ENCODE measurements at places on chromosomes 1 and 21.

- DNase-seq = no peak
Observed at GRCh38 chr1:230128569-230129285, 61.7 kb downstream of the GALNT2 start.

DNA sequence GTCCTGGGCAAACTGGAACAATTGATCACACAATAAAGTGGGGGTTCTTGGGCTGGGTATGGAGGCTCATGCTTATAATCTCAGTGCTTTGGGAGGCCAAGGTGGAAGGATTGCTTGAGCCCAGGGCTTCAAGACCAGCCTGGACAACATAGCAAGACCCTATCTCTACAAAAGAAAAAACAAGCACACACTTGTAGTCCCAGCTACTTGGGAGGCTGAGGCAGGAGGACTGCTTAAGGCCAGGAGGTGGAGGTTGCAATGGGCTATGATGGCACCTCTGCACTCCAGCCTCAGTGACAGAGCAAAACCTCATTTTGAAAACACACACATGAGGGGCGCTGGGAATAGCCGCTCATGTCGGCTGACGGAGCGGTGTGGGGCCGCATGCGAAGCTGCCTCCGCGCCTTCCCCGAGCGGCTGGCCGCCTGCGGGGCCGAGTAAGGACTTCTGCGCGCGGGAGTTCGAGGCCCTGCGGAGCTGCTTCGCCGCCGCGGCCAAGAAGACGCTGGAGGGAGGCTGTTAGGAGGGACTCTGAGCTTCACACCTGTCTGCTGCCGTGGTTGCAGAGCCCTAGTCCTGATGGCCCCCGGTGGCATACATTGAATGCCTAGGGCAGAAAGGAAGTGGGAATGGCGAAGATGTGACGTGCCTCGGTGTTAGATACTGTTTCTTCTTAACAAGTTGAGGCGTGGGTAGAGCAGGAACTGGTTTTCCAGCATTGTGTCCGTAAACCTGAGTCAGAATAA, 59.5 kb downstream of the ACBD3 start:
- DNase-seq = no peak

DNA sequence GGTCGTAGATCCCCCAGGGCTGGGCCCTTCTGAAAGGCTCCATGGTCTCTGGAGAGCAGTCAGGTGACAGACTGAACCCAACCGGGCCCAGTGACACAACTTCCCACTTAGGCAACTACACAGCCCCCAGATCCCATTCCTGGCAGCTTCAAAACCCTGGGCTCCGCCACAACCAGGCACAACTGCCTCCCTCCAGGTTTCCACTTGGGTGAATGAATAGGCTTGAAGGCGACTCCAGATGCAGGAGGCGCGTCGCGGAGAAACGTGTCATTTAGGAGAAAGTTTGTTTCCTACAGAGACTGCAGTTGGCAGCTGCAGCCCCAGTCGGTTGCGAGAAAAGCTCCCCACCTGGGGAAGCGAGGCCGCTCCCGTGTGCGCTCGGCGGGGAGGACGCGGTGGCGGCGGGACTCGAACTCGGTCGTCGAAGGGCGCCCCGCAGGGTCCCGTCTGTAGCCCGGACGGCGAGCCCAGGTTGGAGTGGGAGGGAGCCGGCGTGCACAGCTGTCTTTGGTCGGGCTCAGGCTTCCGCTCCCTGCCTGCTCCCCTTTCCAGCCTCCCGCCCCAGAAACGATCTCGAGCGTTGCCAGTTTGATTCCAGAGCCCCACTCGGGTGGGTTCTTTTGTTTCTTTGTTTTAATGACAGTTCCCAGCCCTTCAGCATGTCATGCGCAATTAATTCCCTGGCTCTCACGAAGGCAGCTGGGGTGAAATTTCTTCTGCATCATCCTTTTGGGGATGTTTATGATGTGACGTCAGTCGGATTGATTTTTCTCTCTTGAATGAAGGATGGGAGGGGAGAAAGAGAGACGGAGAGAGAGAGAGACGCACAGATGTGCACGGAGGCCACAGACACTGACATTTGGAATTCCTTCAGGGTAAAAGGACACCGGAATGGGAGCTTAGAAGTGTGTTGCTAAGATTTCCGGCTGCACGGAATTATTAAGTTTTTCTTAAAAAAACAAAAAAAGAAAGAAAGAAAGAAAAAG, 862 bp upstream of the SGIP1 start:
- DNase-seq = no peak

DNA sequence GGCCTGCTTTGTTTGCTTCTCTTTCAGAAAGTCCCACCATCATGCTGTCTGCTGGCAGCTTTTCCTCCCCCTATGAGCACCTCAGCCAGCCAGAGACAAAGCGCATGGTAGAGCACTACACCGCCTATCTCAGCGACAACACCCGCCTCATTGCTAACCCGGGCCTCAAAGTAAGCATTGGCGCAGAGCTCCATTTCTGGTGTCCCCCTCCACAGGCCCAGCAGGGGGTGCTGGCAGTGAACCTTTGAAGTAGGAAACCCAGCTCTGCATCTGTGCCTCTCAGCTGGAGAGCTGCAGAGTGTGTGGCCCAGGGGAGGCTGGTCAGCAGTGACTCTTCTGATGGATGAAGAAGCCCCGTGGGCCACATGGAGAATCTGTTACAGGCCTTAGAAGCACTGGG, 81.2 kb upstream of the RAVER2 start:
- no peak for DNase-seq

DNA sequence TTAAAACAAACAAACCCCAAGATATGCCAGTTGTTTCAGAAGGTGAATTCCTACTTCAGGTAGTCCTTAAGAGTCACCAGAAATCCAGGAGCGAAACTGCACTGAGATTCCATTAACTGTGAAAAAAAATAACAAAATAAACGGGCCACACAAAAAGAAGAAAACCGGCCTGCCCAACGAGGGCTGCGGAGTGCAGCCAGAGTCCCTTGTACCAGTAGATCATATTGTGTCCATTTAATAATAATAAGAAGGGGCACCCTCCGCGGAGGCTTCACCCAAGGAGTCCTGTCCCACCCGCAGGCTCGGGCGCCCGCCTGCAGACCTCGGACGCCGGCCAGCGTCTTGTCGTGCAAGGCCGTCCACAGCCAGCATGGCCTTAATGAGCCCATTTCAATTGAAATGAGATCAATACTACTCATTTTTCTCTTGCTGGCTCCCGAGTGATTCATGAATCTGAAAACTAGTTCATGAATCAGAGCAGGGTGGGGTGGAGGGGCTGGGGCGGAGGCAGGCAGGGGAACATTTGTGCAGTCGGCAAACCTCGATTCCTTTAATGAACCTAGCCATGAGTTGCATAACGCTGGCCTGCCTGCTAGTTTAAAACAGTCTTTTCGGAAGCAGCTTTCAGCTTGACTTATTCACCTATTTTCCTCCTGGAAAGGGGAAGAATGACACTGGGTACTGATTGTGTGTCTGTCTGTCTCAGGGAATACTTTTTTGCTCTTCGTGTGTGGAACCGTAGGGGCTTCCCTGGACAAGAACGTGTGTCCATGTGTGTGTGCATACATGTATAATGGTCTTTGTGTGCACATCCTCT, 113.1 kb upstream of the IRF2BP2 start:
- peak; percentile 64 for DNase-seq

GRCh38 chr1:203116091-203116820, 11.3 kb upstream of the ADORA1 start:
- no peak for DNase-seq

GRCh38 chr21:43283136-43283924, 114.5 kb downstream of the CRYAA start:
- no peak for DNase-seq

DNA sequence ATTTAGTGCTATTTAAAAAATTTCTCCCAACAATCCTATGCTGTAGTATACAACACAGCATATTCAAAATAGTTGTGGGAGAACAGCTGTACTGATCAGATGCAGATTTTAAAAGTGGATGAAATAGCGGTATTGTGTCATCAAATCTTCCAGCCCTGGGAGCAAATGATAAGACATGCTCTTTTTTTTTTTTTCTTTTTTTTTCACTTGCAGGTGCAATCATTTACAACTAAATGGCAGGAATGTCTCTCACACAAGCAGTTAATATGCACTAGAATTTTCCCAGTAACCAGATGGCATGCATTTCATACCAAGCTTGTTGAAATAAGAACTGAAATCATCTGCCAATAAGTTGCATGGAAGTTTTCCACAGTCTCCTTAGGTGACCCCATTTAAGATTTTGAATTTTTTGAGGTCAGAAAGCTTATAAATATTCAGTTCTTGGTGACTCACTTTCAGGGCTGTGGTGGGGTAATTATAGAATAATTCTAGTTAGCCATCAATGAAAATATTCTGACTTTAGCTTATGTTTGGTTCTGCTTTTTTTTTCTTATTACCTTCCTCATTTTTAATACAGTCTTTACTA, 623.9 kb upstream of the NR5A2 start:
- DNase-seq = no peak

GRCh38 chr21:36858320-36858957, 108.0 kb downstream of the HLCS start:
- no peak for DNase-seq

- DNase-seq = no peak
Observed at GRCh38 chr1:18109756-18110597, 2.4 kb downstream of the IGSF21 start.

DNA sequence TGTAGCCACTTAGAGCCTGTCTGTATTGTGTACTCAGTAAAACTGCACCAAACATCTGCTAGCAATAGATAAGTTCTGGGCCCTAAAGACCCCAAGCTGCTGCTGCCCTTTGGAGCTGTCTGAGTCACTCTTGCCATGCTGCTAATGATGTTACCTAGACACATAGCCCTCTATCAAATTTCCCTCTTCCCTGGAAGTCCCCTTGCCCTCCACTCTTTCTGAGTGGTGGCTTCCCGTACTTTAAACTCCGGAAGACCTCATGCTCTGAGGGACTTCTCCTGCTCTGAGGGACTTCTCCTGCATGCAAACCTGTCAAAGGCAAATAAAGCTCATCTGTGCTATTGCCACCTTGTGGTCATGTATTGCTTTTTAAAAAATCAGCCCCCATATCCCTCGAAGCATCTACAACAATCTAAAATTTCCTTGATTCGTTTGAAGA, 34.0 kb downstream of the FH start:
- DNase-seq = no peak

GRCh38 chr1:59879574-59879973, 47.0 kb downstream of the CYP2J2 start:
- peak; percentile 20 for DNase-seq

DNA sequence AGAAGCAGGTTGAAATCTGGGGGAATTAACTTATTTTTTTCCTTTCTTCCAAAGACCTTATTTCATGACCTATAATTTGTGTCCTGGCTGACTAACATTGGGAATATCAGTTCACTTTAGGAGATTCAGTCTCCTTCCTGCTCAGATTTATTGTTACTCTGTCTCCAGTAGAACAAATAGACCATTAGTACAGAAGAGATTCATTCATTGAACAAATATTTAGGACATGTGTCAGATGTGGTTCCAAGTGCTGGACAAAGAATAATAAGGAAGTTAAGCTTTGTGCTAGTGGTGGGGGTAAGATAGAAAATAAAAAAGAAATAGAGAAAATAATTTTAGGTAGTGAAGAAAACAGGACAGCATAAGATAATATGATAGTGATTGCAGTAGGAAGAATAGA, 20.3 kb downstream of the ZMYM4 start:
- no peak for DNase-seq

GRCh38 chr1:244196571-244197285, 145.6 kb downstream of the ZBTB18 start:
- DNase-seq = no peak

DNA sequence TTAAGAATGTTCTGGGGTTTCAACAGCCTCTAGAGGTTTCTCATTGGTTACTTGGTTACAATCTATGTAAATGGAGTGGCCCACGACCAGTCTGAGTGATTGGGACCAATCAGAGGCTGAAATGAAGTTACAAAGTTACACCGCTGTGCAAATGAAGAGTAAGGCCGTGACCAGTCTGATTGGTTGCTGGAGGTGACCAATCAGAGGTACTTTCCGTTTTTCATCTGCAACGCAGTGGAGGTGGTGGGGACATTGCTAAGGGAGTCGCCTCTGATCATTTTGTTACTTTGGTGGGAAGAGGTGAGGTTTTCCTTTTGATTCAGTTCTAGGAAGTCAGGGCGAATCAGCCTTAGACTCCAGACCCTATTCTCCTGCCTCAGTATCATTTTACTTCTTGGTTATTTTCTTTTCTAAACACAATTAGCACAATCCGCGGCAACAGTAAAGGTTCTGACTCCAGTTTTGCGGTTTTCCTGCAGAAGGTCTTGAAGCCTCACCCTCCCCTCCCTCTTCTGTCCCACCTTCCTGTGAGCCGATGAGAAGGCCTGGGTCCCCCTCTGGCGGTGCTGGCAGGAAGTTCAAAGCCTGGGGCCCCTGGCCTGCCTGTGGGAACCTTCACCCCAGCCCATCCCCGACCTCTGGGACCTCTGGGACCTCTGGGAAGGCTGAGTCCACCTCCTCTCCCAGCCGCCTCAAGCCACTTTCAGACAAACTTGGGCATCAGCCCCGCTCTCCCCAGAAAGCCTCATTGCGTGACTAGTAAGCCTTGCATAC, 38.7 kb upstream of the TTC34 start:
- peak; percentile 73 for DNase-seq

DNA sequence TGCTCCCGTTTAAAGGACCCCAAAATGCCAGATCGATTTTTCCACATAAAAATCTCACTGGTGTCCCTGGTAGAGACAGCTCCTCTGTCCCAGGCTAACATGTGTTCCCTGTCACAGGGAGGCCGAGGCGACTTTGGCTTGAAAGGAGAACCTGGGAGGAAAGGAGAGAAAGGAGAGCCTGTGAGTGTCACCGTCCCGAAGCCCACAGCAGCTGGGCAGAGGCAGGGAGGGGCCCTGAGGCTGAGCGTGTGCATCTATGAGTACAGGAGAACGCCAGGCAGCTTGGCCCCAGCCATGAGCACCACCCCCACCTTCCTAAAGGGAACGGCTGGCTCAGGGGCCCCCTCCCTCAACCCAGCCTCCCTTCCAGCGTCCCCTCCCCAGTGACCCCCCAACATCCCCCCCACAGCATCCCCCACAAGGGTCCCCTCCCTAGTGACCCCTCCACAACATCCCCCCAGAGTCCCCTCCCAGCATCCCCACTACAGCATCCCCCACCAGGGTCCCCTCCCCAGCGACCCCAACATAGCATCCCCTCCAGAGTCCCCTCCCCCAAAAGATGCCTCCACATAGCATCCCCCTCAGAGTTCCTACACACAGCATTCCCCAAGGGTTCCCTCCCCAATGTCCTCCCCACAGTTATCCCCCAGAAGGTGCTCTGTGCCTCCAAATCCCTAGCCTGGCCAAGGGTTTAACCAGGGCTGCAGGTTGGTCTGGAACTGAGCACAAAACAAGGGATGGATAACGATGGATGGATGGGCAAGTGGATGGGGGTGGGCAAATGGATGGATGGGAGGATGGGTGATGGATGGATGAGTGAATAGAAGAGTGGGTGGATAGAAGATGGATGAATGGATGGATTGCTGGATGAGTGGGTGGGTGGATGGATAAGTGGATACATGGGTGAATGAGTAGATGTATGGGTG, 25.1 kb downstream of the COL6A2 start:
- no peak for DNase-seq

GRCh38 chr1:224114787-224115175, 870 bp downstream of the FBXO28 start:
- no peak for DNase-seq

Data from CD4-positive, alpha-beta T cell treated with Interleukin-1 beta for 1 hour (primary cell).